ENCODE measurements at places on chromosomes 3 and 15.

- no peak for DNase-seq
These were observed 55.5 kb downstream of the MYO1E start for GRCh38 chr15:59317211-59317610.

GRCh38 chr3:173411375-173411973 is 13.9 kb downstream of the NLGN1 start:
- peak; percentile 55 for DNase-seq

- DNase-seq = no peak
These were observed 53.4 kb upstream of the SMAD6 start for GRCh38 chr15:66648588-66648987.

- DNase-seq = no peak
These were observed 300.2 kb downstream of the GABRB3 start for GRCh38 chr15:26472661-26473060.

- peak; percentile 31 for DNase-seq
These were observed 845 bp downstream of the CNTN3 start for GRCh38 chr3:74613521-74614106.

- no peak for DNase-seq
These were observed 17.8 kb downstream of the UBXN7 start for GRCh38 chr3:196414469-196414868.

DNA sequence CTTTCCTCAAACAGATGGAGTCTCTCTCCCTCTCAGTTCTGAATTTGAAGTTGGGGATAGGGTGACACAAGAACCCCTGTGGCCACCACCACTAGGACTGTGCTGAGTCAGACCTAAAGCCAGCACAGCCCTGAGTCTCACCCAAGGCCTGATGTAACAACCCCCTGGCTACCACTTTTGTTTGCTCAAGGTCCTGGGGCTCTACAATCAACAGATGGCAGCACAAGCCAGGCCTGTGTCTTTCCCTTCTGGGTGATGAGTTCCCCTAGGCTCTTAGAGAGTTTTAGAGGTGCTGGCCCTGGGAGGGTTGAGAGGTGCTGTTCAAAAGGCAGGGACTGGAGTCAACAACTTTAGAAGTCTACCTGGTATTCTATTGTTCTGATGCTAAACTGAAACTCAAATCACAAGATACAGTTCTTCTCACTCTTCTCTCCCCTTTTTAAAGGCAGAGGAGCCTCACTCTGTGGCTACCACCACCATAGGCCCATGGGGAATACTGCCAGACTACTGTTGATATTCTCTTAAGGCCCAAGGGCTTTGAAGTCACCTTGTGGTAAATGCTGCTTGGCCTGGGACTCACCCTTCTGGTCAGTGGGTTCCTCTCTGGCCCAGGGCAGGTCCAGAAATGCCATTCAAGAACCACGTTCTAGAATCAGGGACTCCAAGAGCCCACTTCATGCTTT is 6.5 kb downstream of the OR5K4 start:
- DNase-seq = no peak

DNA sequence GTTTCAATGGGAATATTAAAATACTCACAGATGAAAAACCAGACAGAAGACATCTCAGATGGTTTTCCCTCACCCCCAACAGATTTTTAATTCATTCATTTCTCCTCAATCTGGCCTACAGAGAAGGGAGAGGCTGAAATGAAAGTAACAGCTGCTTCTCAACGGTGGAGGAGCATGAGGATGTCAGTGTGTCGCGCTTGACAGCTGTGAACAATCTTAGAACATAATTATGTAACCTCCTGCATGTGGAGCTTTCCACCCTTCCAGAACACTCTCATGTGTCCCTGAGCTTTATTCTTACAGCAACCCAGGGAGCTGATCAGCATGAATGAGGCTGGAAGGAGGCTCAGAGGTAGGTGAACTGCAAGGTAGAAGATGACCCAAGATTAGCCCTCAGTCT is 52.7 kb downstream of the MB21D2 start:
- DNase-seq = peak; percentile 18

GRCh38 chr3:48642605-48643004 is 7.3 kb upstream of the SLC26A6 start:
- no peak for DNase-seq

- peak; percentile 41 for DNase-seq
These were observed 24.7 kb upstream of the MCTP2 start for GRCh38 chr15:94206463-94207167.

- no peak for DNase-seq
These were observed 123.3 kb upstream of the GBE1 start for GRCh38 chr3:81884791-81885190.

DNA sequence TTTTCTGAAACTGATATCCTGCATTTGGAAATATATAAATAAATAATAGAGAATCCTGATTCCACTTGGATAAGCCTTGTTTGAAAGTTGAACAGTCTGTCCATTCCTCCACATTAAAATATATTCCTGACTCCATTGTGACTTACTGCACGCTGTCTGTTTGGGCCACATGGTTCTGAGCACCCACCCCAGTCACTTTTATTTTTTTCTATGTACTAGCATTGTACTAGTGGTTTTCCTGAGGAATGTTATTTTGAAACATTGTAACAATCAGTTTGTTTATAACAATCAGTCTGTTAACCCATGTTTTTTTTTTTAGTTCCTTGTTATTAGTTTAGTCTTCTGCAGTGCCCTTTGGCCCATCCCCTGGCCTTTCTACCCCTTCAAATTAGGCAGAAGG is 87.4 kb upstream of the CCNL1 start:
- DNase-seq = no peak

DNA sequence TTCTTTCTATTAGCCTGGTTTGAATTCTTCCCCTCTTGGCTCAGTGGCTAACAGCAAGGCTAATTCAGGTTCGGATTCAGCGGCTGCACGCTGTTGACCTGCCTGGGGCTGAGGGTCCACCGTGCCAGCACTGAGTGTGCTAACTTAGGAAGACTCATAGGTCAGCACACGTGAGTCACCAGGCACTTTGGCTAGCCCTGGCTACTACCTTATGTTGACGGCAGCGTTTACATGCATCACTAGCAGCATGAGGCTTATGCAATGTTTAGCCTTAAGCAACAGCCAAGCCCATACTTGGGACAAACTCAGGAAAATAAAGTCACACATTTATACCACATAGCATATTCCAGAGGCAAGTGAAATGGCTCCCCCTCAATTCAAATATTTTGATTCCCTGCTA is 137.7 kb downstream of the RAB11A start:
- no peak for DNase-seq

GRCh38 chr3:156727519-156728205 is 53.3 kb downstream of the TIPARP start:
- DNase-seq = no peak

DNA sequence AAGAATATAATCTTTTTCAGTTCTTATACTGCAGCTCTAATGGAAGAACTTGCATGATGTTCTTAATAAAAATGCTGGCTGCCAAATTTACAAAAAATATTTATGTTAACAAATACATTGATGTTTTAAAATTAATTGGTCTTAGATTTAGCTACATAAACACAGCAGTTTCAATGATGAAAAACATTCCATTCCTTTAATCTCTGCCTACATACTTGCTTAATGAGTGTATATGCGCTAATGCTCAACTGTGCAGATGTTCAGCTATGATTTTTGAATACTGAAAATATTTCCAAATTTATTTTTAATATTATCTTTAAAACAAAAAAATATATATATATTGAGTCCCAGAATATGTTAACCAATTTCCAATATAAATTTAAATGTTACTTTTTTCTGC is 867.4 kb downstream of the ROBO1 start:
- no peak for DNase-seq

- DNase-seq = no peak
These were observed 29.0 kb downstream of the ABHD6 start for GRCh38 chr3:58266577-58266976.

GRCh38 chr3:84968701-84969235 is 10.0 kb downstream of the CADM2 start:
- no peak for DNase-seq

DNA sequence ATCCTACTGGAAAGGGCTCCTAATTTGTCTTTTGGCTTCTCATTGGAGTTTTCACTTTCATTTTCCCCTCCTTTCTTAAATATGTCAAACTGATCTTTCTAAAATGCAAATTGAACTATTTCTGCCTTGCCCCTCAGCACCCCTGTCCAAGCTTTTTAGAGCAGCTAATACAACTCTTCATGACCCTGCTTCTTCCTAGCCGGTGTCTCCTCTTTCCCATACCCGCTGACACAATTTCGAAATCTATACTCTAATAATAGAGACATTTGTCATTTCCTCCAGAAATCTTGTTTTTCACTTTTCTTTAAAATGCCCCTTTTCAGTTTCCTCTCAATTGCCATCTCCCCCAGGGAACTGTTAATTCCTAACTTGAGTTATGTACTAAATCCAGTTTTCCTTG is 2.9 kb upstream of the EPHA3 start:
- DNase-seq = no peak

GRCh38 chr15:69576948-69577351 is 124.3 kb downstream of the RPLP1 start:
- no peak for DNase-seq

GRCh38 chr3:134236505-134237170 is 14.0 kb downstream of the RYK start:
- no peak for DNase-seq

DNA sequence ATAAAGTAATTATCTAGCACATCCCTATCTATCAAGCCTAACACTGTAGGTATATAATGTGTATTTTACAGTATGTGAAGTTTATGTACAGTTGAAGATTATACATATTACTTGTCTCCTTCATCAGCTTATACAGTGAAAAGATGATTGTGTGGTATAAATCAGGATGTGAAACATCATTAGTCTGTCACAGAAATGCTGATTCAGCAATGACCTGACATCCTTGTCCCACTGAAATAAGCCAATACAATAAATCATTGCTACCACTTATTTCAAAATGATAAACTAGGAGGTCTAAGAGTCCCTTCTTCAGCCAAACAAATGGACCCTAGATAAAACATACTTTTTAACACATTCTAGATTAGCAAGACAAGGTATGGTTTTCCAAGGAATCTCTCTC is 225.3 kb downstream of the OCA2 start:
- DNase-seq = no peak

- DNase-seq = no peak
These were observed 5.7 kb downstream of the PCCB start for GRCh38 chr3:136255672-136256406.

DNA sequence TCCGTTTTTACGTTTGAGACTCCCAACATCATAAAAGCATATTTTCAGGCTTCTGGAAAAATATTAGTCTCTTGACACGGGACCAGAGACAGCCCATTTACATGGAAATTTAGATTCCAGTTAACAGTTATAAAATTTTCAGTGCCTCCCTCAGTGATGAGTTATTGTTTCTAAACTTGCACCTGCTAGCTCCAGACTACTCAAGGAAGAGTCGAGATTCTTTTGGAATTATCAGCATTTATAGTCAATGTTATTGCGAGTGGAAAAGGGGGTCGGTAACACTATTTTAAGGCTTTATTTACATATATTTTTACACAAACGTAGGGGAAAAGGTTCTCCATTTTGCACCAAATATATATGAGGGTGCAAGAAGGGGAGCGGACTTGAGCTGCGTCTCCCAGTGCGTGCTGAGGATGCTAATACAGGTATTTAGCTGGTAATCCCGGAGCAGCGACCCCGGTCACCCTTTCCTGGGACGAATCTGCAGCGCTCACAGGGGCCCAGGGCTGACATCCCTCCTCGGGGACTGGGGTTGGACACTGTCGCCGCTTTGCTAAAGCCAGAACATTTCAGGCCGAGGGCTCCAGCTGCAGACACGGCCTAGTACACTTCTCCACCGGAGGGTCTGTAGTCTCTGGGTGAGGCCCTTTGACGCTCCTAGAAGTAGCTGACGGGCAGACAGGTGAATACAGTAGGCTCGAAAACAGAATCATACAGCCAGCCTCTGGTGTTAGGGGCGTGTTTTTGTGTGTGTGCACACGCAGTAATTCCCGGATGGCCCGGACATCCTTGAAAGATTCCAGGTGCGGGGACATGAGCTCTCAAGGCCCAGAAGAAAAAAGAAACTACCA is 729 bp upstream of the ZBTB11 start:
- DNase-seq = no peak

DNA sequence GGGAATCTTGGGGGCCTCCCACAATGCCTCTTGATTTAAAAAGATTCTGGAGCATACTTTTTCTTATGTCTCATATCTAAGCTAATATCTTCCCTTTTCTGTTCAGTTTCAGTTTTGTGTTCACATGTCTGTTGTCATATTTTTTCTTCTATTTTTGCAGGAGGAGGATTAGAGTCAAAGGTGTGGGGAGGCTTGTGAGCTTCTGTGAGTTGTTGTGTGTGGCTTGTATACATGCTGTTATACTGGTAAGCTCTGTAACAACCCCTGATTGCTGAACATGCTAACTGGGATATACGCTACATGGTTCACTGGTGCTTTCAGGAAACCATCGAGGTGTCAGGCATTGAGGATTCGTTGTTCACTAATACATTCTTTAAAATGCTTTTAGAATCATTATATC is 83.5 kb downstream of the SLC25A26 start:
- DNase-seq = no peak

DNA sequence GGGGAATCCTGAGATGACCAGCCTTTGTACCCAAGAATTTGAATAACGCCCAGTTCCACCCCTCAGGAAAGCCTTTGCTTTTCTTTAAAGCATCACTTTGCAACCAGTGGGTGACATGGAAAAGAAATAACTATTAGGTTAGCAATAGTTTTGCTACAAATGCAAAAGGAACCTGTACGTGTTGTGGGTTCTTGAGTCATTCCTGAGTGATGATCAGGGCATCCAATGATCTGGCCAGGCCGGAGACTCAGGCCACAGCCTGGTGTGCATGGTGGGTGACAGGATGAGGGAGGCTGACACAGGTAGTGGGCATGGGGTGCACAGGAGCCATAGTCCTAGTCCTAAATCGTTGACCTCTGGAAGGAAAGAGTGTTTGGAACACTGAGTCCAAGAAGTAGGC is 321.4 kb upstream of the IL12A start:
- DNase-seq = peak; percentile 26

DNA sequence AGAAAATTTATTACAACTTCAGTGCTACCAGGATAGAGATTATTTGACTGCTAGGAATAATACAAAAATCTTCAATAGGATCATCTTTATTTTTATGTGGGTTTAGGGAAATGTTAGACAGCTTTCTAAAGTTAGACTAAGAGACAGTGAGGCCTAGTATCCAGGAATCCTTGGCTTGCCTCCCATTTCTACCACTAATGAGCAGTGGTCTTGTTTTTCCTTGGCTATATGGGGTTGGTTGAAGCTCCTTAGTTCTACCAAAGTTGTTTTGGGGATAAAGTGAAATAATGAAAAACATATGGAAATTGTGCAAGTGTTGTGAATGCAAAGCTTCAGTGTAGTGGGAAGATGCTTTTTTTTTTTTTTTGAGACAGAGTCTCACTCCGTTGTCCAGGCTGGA is 16.8 kb downstream of the AP4E1 start:
- DNase-seq = no peak

GRCh38 chr3:150611666-150612065 is 8.5 kb downstream of the SELENOT start:
- no peak for DNase-seq

- DNase-seq = no peak
These were observed 82.6 kb downstream of the HMG20A start for GRCh38 chr15:77503240-77503639.

Data from AG20443 (cell line).